ENCODE measurements at places on chromosomes 13 and 19.

GRCh38 chr19:41876847-41877832 lies at the start of gene CD79A:
TSS of gene CD79A (plus strand) at chr19:41877279. CDS start at chr19:41877305, 26 bp downstream.
- DNase-seq = no peak

DNA sequence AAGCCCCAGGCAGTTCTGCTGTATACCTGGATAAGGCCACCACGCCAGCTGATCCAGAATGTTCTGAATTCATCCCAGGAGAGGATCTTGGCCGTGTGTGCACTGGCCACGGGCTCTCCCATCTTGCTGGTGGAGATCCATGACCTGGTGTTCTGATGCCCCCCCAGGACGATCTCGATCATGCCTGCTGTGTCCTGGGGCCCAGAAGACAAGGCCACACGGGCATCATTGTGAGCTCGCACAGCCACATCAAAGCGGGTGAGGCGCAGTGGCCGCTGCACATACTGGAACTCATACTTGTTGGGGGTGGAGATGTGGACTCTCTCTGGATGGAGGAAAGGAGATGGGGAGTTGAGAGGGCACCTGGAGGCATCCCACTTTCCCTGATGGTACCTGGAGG lies 40.1 kb downstream of the F2RL3 start:
- no peak for DNase-seq

- no peak for DNase-seq
Observed at GRCh38 chr19:3508771-3509535, 2.8 kb downstream of the FZR1 start.

- DNase-seq = peak; percentile 71
Observed at GRCh38 chr19:47230054-47230920, 712 bp downstream of the BBC3 start.

DNA sequence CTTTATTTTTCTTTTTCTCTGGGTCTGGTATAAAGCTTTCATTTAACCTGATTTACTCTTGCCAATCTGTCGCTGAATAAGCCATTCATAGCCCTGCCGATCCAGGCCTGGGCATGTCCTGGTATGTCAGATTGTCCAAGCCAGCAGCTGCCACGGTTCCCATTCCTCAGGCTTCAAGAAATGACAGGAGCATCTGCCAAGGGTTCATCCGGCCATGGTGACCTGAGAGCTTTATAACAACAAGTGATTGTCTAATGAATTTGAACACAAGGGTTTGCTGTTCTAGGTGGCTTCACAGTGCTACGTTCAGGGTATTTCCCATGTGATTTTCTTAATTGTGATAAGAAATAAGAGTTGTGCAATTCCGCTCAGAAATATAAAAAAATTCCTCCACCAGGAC lies 20.0 kb downstream of the PNMA8A start:
- no peak for DNase-seq

DNA sequence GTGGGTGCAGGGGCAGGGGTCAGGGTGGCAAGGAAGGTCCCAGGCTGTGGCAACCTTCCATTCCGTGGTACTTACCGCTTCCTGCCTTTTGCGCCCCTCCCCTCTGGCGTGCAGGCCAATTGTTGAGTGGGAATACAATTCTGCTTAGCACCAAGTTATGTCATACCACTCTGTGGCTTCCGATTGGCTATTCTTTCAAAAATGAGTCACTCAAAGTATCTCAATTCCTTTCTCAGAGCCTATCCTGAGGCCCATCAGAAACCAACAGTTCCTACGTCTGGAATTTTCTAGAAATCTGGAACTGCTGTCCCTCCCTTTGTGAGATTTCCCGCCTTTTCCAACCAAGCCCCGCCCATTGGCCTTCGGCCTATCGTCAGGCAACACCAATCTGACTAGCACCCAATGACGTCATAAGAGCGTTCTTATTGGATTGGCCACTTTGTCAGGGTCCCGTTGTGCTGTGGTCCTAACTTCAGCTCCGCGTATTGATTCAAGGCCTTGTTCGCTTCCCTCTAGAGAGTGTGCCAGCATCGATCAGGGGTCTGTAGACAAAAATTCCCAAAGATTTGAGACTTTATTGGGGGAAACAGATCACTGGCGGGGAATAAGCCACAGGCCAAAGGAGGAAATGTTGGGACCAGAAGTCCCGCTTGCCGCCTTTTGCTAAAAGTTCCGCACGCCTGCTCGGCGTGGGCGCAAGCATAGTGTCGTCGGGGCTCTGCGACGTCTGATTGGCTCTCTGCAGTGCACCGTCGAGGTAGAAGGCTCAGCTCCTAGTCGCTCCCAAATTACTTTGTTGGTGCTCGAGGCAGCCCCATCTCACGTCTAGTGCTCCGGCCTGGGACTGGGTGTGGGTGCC lies 11.7 kb downstream of the NTN5 start:
- DNase-seq = peak; percentile 97

GRCh38 chr13:112182251-112182650 lies 115.3 kb downstream of the SOX1 start:
- no peak for DNase-seq
